ENCODE measurements at places on chromosomes 16 and 17.

GRCh38 chr17:81161972-81162371, 3.3 kb upstream of the PVALEF start:
- DNase-seq = no peak

GRCh38 chr17:44767493-44767892, 8.7 kb downstream of the ADAM11 start:
- DNase-seq = no peak

- no peak for DNase-seq
These were observed 45.4 kb downstream of the SNX20 start for GRCh38 chr16:50635505-50636392.

DNA sequence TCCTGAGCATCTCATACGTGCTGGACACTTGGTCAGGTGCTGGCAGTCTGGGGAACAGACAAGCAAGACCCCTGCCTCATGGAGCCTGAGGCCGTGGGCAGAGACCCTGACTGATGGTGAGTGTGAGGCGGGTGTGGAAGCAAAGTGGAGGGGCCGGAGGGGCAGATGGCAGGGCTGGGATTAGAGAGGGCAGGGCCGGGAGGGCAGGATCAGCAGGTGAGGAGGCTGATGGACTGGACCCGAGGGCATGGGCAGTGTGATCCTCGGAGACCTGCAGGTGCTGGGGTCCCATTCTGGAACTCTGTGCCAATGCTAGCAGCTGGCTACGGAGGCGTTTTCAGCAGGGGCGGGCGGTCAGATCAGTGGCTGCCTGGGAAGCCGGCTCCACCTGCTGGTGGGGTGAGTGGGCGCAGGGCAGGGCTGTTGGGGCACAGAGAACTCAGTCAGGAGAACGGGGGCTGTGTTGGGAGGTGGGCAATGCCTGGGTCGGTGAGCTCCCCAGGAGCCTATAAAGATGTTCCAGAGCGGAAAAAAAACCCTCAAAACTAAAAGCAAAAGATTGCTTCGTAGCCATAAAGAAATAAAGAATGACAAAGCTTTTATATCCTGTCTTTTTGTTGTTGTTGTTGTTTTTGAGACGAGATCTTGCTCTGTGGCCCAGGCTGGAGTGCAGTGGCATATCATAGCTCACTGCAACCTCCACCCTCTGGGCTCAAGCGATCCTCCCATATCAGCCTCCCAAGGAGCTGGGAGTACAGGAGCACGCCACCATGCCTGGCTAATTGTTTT, 8.9 kb upstream of the C16orf74 start:
- no peak for DNase-seq

DNA sequence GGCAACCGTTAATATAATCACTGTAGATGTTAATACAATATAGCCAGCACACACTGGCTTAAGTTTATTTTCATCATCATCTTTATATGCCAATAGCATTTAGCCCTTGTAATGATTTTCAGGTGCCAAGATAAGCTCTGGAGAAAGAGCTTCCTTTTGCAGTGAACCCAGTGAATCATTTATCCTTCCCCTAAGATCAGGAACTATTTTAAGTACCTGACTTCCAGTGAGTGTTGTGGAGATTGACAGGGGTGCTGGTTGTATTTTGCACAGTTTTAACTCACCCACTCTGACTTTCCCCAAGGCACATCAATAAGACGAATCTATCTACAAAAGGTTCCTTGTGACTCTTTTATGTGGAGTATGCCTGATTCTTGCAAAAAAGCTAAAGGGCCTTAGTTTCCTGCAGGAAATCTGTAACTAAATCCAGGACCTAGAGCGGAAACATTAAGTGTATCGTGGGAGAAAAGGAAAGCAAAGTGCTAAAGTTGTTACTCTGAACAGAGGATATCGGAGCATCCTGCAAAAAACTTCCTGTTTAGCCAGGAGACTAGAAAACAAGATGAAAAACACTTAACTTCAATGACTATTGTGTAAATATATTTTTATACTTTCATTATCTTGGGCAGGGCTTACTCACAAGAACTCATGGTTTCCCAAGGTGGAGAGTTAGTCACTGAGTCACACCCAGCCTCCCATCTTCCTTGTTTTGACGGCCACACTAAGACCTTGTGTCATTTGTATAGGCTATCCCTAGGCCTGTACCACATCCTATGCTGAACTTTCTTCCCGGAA, 183.6 kb downstream of the MAP2K6 start:
- DNase-seq = no peak

GRCh38 chr16:20242568-20243255, 84.6 kb downstream of the GP2 start:
- DNase-seq = no peak

DNA sequence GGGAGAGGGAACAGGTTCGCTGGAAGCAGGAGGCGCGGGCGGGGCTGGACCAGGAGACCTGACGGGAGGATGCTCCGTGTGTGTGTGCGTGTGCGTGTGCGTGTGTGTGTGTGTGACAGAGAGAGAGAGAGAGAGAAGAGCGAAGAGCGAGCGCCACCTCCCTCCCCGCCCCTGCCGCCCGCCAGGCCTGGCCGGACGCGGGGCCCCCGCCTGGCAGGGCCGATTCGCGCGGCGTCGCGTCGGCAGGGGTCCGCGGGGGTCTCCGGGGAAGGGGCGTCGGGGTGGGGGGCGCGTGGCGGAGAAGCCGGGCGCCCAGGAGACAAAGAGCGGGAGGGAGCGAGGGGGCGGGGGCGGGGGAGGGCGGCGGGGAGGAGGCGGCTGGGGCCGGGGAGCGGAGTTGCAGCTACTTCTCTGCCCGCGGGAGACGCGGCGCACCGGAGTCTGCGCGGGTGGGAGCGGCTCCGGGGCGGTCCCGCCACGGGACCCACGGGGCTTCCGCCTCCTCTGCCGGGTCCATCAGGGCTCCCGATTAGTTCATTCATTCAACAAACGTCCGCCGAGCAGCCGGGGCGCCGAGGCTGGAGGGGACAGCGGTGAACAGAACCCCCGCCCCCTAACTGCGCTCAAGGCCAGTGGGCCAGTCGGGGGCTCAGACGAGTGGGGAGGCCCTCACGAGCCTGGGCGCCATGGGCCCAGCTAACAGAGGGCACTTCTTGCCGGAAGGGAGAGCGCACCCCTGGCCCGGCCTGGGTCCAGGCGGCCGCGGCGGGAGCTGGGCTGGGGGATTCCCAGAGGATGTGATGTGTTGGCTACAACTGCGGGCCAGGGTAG, at the start of gene SAMD14:
TSS of gene SAMD14 (minus strand) at position 433 of the 831 bp plus-strand sequence. CDS start 5,201 bp downstream, outside the sequence.
- no peak for DNase-seq
